Activated CD8-positive, alpha-beta T cell treated with anti-CD3 and anti-CD28 coated beads, Interleukin-2, amount 10 ng/mL, durations not matched to agents 7 days and 5 days (primary cell): ENCODE measurements at places on chromosomes 3 and 15. TPM values are rescaled to one million over a fixed set of nuclear protein-coding genes. Genes with fewer than 3 reads are reported as not detected.

- no peak for DNase-seq
- H3K27me3 ChIP-seq = no peaks in the 10 kb centered on the region
- H3K27ac ChIP-seq = no peak overlapping the region
- peaks cover 5% of the 10 kb centered on the region for H3K4me1 ChIP-seq
Observed at GRCh38 chr3:183212565-183212964, 40.5 kb upstream of the B3GNT5 start.

GRCh38 chr15:62107571-62108121, 40.9 kb downstream of the C2CD4A start:
- no peak overlapping the region for H3K27ac ChIP-seq
- peaks cover 5% of the 10 kb centered on the region for H3K27me3 ChIP-seq
- no peak for DNase-seq
- H3K4me3 ChIP-seq = no peak overlapping the region
- H3K36me3 ChIP-seq = no peaks in the 10 kb centered on the region

FBXW12 gene
- not detected for total RNA-seq

DNA sequence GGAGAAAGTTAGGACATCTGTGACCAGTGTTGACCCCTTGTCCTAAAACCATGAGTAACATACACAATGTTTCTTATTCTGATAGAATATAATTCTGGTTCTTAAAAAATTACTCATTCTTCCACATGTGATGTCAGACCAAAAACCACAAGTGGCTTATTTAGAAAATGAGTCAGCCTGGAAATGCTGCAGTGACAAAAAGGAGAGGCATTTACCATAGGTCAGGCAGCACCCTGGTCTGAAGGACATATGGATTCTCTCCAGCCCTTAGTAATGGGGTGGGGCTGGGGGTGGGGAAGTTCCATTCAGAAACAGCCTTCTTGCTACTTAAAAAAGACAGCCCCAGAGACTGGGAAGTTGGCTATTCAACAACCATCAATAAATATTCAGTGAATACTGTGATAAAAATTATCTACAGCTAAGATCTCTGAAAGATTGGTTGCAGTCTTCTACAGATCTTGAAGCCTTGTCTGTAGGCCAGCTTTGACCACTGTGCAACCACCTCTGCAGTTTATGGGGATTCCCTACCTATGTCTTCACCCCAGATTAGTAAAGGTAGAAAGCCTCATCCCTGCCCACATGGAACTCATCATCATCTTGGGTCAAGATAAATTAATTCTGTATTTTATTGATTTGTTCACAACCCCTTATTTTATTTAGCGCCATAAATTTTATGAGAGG, 34.9 kb upstream of the TIMP4 start:
- peak; percentile 48 for DNase-seq
- H3K4me3 ChIP-seq = no peak overlapping the region
- no peak overlapping the region for H3K27ac ChIP-seq
- no peaks in the 10 kb centered on the region for H3K36me3 ChIP-seq
- no peaks in the 10 kb centered on the region for H3K27me3 ChIP-seq
- H3K4me1 ChIP-seq = peaks cover 33% of the 10 kb centered on the region

ZNF620 gene
- 4.0 TPM for total RNA-seq

DNA sequence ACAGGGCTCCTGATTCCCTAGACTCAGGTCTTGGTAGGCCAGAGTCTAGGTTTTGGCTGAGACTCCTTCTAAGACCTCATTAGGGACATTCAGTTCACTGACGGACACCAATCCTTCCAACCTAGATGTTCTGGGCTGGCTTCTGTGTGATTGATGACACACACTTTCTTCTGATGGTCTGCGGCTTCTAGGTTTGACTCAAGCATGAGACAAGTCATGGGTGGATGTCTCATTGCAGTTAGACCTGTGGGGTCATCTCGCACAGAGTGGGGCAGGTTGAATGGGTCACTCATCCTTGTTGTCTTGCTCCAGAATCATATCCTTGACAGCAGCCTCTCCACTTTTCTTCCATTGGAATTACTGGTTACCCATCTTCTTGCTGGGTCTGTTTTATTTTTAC, 35.8 kb downstream of the ARNT2 start:
- no peak for DNase-seq
- peaks cover 7% of the 10 kb centered on the region for H3K27me3 ChIP-seq
- no peaks in the 10 kb centered on the region for H3K36me3 ChIP-seq

- H3K4me1 ChIP-seq = peaks cover 36% of the 10 kb centered on the region
- peak overlapping the region; percentile 95 for H3K4me3 ChIP-seq
- peak overlapping the region; percentile 76 for H3K27ac ChIP-seq
- no peaks in the 10 kb centered on the region for H3K27me3 ChIP-seq
Observed at GRCh38 chr15:56919031-56919608, 676 bp downstream of the TCF12 start.

DNA sequence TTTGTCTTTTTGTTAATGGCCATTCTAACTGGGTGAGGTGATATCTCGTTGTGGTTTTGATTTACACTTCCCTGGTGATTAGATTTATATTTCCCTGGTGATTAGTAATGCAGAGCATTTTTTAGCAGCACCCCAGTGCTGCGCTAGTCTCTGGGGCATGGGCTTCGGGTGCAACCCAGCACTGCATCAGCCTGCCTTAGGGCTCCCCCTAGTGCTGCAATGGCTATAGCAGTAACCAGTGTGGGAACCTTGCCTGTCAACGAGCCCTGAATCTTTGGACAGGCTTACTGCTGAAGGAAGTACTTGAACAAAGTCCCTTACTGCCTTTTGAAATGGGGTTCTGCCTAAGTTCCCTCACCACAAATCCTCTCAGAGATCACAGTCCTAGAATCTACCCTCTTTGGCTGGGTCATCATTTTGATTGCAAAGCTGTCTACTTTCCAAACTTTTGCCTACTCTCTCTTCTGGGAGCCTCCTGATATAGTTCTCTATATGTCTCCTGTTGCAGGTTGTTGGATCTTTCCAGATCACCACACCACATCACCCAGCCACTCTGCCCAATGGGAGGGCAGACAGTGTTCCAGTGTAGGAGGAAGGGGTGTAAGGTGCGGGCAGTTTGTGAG, 79.2 kb upstream of the CCNL1 start:
- no peak overlapping the region for H3K27ac ChIP-seq
- no peaks in the 10 kb centered on the region for H3K36me3 ChIP-seq
- peak; percentile 86 for DNase-seq
- peaks cover 4% of the 10 kb centered on the region for H3K4me1 ChIP-seq

- no peak for DNase-seq
- no peak overlapping the region for H3K27ac ChIP-seq
- H3K4me1 ChIP-seq = no peaks in the 10 kb centered on the region
Observed at GRCh38 chr15:67922106-67922675, 82.3 kb upstream of the RNU6-1 start.

- no peak overlapping the region for H3K4me3 ChIP-seq
- DNase-seq = no peak
- H3K27ac ChIP-seq = no peak overlapping the region
- no peaks in the 10 kb centered on the region for H3K27me3 ChIP-seq
- H3K36me3 ChIP-seq = no peaks in the 10 kb centered on the region
Observed at GRCh38 chr3:129699199-129699598, 92.7 kb upstream of the PLXND1 start.

DNA sequence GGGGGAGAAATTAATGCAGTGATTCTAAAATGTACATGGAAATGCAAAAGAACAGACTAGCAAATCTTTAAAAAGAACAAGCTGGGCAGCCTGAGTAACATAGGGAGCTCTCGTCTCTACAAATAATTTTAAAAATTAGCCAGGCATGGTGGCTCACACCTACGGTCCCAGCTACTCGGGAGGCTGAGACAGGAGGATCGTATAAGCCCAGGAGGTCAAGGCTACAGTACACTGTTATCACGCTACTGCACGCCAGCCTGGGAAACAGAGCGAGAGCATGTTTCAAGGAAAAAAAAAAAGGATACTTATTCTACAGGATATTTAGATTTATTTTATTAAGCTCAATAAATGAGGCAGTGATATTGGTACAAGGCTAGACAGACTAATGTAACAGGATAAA, 40.9 kb downstream of the STAG1 start:
- H3K36me3 ChIP-seq = peaks cover 23% of the 10 kb centered on the region
- H3K4me3 ChIP-seq = no peak overlapping the region
- H3K27me3 ChIP-seq = no peaks in the 10 kb centered on the region
- DNase-seq = no peak
- H3K4me1 ChIP-seq = no peaks in the 10 kb centered on the region

FAM81A gene
- total RNA-seq = 4.7 TPM

GRCh38 chr3:66712210-66712609, 211.4 kb upstream of the LRIG1 start:
- H3K4me3 ChIP-seq = no peak overlapping the region
- no peaks in the 10 kb centered on the region for H3K4me1 ChIP-seq
- peaks cover 2% of the 10 kb centered on the region for H3K27me3 ChIP-seq
- DNase-seq = no peak
- no peaks in the 10 kb centered on the region for H3K36me3 ChIP-seq
- H3K27ac ChIP-seq = no peak overlapping the region

SLC27A2 gene
- total RNA-seq = 12.5 TPM

CFAP100 gene
- total RNA-seq = not detected

SLCO2A1 gene
- not detected for total RNA-seq

ACTRT3 gene
- 0.65 TPM for total RNA-seq

SEMA6D gene
- total RNA-seq = not detected

GABRR3 gene
- not detected for total RNA-seq

- DNase-seq = no peak
- H3K4me3 ChIP-seq = no peak overlapping the region
- no peaks in the 10 kb centered on the region for H3K36me3 ChIP-seq
- no peak overlapping the region for H3K27ac ChIP-seq
- peaks cover 18% of the 10 kb centered on the region for H3K27me3 ChIP-seq
- no peaks in the 10 kb centered on the region for H3K4me1 ChIP-seq
Observed at GRCh38 chr15:79635149-79635771, 203.1 kb downstream of the MINAR1 start.

DNA sequence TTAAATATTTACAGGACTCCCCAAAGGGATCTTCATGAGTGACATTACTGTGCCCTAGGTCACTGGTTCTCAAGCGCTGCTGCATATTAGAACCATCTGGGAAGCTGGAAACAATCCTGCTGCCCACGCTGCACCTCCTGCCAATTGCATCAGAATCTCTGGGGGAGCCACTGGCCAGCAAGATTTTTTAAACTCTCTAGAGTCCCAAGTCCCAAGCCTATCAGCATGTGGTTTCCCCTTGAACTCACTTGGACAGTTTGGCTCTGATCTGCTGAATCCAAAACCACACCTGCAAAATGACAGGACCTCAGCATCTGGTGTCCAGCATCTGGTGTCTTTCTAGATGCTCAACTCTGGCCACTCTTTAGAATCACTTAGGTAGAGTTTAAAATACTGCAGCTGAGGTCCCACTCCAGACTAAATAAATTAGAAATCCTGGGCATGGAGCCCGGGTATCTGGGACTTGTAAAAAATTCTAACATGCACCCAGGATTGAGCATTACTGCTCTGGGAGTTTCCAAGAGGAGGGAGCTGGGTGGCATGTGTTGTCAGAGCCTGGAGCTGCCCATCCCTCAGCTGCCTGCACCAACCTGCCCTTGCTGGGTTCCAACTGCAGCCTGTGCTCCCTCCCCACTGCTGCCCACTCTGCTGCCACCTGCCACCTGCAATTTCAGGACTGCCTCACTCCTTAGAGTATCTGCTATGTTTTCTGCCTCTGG, 311.3 kb downstream of the SLC9A9 start:
- H3K4me1 ChIP-seq = peaks cover 12% of the 10 kb centered on the region
- no peak for DNase-seq
- no peaks in the 10 kb centered on the region for H3K36me3 ChIP-seq
- H3K4me3 ChIP-seq = no peak overlapping the region

DNA sequence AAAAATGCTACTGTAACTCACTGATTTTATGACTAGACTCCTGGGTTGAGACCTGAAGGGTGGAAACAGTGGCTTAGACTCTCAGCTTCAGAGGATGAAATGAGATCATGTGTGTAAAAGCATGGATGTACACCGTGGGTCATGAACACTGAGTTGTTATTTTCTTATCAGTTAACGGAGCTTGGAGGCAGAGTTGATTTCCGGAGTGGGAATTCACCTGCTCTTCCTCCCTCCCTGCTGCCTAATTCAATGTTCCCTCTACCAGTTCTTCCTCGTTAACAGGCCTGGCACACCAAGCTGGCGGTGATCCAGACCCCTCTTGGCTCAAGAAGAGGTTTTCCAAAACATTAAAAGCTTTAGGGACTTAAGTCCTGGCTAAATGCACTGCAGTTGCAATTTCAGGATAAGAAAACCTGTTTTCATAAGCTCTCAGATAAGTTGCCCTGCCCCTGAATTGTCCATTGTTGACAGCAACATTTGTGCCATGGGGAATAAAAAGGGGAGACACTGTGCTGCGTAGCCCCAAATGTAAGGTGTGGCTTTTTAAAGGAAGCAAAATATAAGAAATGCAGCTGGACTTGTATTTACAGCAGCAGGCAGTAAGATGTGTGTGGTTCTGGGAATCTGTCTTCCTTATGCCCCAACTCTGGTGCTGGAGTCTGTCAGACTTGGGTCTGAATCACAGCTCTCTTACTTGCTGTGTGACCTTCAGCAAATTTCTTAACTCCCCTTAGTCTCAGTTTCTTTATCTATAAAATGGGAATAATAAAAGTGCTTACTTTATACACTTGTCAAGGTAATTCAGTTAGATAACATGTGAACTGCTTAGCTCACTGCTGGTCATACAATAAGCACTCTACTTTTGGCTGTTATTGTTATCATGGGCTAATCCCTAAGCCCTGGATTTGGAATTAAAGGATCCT, 9.9 kb downstream of the PDIA5 start:
- peaks cover 15% of the 10 kb centered on the region for H3K4me1 ChIP-seq
- H3K36me3 ChIP-seq = no peaks in the 10 kb centered on the region
- DNase-seq = no peak
- no peak overlapping the region for H3K27ac ChIP-seq
- no peaks in the 10 kb centered on the region for H3K27me3 ChIP-seq
